ENCODE measurements at places on chromosomes 1 and 21.

DNA sequence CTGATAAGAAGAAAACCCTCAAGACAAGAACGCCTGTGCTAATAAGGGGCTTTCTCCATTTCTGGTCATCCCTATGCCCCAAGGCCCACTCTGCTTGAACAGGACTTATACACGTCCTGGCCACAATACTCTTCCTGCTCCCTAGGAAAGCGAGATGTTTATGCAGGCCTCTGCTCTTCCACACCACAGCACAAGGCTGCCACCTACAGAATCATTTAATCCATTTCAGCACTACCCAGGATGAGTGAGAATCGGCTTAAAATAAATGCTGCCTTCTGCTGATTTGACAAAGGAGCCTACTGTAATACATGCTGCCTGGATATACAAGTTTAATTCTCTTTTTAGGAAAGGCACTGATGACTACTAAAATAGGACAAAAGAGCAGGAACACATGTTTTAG lies 29.4 kb downstream of the FRRS1 start:
- no peak for DNase-seq

GRCh38 chr1:240027059-240027462 lies 64.6 kb upstream of the FMN2 start:
- DNase-seq, result no peak

DNA sequence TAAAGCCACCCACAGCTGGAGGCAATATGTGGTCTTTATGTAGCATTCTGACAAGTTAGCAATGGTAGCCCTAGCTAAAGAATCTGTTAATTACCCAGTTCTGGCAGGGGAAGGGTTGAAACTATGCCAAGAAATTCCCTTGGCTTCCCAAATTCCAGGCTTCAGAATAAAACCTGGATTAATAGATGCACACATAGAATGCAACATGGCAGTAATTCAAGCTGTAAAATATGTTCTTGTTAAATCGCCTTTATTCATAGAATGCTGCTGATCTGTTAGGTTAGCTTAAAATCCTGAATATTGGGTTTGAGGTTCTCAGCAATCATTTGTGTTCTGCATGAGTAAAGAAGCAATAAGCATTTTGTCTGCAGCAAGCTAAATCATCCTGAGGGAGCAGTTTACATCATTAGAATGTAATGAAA lies 80.1 kb downstream of the ZNF326 start:
- DNase-seq, result no peak

DNA sequence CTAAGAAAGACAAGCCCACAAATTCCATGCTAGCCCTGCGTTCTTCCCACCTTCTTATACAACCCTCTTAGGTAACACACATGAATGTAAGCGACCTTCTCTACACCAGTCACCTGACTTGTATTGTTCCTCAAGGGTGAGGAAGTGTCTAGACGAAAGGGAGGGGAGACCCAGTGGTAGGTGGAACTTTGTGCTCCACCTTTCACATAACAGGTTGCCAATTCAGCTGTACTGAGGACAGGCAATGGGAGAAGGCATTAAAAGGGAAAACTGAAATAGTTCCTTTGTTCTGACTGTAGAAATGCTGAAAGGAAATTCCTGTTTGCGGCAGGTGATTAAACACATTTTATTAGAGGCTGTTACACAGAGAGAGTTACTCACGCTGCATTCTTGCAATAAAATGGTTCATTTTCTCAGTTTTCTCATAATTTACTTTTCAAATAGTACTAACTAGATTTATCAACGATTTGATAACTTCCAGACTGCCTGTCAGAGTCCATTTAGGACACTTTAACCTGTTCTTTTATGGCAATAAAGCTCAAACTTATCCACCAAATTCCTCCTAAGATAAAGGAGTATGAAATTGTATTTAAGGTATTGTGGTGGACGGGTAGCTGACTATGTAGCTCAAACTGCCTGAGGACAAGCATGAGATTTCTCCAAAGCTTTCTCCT lies 17.8 kb upstream of the CHRM3 start:
- DNase-seq, result no peak

- DNase-seq, result no peak
Measured at GRCh38 chr1:241598249-241598648, 41.9 kb downstream of the CHML start.

DNA sequence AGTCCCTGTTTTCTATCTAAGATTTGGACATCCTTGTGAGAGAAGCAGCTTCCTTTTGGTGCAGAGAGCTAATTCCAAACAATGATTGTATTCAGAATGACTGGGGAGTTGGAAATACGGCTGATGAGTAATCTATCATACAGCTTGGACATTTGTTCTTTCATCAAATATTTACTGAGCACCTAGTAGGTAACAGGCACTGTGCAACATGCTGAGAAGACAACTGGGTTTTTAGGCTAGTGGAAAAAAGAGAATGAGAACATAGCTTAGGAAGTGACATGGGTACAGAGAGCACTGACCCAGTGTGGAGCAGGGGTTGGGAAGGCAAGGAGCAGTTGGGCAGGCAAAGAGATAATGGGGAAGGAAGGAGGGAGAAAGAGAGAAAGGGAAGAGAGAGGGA lies 87.5 kb downstream of the TBX19 start:
- DNase-seq, result no peak

Data from stimulated activated CD8-positive, alpha-beta memory T cell treated with anti-CD3 and anti-CD28 coated beads, Interleukin-15, amount 100 ng/mL, for 24 hours (primary cell).